ENCODE measurements at places on chromosomes 1 and 21. TPM values are rescaled to one million over a fixed set of nuclear protein-coding genes. Genes with fewer than 3 reads are reported as not detected.

USP24 gene
- 5.5 TPM for polyA plus RNA-seq

OVAAL gene
- polyA plus RNA-seq = not detected

LCE3D gene
- polyA plus RNA-seq = not detected

SPRR2F gene
- polyA plus RNA-seq = not detected

DPT gene
- polyA plus RNA-seq = not detected

CD160 gene
- polyA plus RNA-seq = 1.7 TPM

LEFTY1 gene
- polyA plus RNA-seq = not detected

CD247 gene
- 244 TPM for polyA plus RNA-seq

AMY2A gene
- not detected for polyA plus RNA-seq

INTS11 gene
- polyA plus RNA-seq = 59.9 TPM

BCAN gene
- not detected for polyA plus RNA-seq

TNFRSF18 gene
- polyA plus RNA-seq = not detected

PSEN2 gene
- 1.5 TPM for polyA plus RNA-seq

CLCA4 gene
- polyA plus RNA-seq = not detected

ADARB1 gene
- 5.2 TPM for polyA plus RNA-seq

AQP10 gene
- polyA plus RNA-seq = not detected

NID1 gene
- not detected for polyA plus RNA-seq

FMO3 gene
- not detected for polyA plus RNA-seq

GORAB gene
- polyA plus RNA-seq = 3.1 TPM

PAQR6 gene
- 0.21 TPM for polyA plus RNA-seq

All from naive thymus-derived CD8-positive, alpha-beta T cell (primary cell).